ENCODE measurements at places on chromosomes 7 and 10.

DNA sequence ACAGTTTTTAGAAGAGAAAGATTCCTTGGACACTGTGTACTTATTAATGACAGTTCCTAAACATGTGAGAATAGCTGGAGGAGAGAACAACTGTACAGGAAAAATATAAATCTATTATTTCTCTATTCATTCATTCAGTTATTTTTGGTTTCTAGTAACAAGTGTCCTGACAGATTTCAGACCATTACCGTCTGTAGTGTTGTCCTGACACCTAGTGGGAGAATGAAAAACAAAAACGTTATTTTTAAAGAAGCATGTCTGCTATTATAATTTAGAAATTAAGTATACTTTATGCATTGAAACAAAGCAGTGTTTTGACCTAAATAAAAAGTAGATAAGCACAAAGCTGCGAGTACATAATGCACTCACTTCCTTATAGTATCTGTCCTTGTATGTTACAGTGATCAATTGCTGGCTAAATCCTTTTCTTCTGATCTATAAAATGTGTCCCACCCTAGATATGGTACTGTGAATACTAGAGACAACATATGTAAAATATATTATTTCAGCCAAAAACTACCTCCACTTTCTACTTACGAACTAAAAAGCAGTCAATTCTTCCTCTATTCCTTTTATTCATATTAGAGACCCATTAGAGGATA, 575.6 kb downstream of the ARL4A start:
- peak; percentile 40 for DNase-seq

GRCh38 chr7:125661006-125661405, 731.4 kb upstream of the POT1 start:
- DNase-seq = no peak

DNA sequence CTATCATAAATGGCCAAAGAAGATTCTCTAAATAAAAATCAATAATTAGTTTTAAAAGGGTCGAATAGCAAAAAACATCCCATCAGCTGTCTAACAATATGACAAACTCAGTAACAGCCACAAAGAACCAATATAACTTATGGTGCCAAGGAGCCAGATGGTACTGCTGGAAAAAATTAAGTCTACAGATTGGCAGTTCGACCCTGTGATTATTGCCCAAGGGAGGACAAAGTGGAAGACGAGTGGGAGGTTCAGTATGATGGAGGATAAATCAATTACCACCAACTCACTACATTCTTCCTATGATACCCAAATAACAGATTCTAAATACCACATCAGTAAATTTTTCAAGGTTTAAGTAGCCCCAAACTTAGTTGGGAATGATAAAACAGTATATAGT, 49.0 kb downstream of the SKAP2 start:
- DNase-seq = no peak

GRCh38 chr10:121823993-121824463, 103.8 kb downstream of the ATE1 start:
- DNase-seq = peak; percentile 43

DNA sequence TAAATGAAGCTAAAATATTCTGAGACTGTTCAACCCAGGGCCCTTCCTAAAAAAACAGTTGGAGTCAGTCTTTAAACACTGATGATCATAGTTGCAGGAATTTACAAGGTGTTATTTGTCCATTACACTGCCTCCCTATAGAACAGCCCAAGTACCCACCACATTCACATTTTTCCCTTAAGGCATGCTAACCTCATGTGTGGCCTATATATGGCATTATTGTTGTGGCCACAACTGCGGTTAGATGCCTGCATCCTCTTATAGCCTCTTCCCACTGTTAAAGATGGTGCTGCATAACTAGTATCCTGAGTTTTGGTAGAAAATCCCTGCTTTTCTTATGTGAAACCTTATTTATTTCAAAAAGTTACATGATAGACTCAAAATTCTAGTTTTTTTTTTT, 287.9 kb upstream of the SEMA3A start:
- DNase-seq = no peak

Measured in neural progenitor cell (in vitro differentiated cells).